HT-29 (cell line): ENCODE measurements at places on chromosomes 1 and 21.

DNA sequence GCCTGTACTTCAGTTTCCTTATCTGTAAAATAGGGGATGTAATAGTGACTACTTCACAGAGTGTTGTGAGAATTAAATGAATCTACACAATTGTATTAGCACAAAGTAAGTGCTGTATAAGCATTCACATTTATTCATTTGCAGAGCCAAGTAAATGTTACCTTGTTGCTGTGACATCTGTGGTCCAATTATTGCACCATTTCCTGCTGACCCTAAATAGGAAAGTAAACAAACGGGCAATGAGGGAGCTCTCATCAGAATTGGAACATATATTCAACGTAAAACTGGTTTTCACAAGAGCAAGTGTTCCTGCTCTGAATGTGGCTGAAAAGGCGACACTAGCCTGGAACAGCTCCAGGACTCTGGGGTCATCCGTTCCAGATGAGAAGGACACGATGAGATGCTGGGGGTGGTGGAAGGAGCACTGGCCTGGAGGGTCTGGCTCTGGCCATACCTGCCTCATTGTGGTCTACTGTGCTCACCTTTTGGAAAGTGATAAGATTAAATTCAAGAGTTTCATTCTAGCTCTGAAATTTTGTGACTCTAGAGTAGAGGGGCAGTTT is 34.5 kb downstream of the PROX1 start:
- DNase-seq: no peak

- no peak for DNase-seq
Measured at GRCh38 chr1:211328866-211329475, 2.3 kb downstream of the TRAF5 start.

DNA sequence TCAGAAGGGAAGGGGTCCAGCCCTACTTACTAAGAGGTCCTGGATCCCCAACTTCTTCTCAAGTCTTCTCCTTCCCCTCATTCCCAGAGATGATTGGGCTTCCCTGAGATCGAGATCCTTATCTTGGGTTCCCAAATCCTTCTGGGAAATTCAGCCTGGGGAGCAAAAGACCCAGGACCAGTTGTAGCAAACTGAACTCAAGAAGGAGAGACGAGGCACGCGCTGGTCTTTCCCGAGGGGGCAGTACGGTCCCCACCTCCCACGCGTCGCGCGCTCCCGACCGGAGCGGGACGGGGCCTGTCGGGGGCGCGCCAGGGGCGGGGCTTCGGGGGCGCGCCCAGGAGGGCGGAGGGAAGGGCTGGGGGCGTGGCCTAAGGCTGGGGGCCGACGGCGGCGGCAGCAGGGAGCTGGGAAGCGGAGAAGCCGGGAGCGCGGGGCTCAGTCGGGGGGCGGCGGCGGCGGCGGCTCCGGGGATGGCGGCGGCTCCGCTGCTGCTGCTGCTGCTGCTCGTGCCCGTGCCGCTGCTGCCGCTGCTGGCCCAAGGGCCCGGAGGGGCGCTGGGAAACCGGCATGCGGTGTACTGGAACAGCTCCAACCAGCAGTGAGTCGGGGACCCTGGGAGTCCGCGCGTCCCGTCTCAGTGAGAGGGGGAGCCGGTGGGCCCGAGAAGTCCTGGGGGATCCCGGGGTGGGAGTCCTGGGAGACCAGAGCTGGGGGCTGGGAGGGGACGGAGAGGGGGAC is at the start of gene EFNA3:
Gene EFNA3 (plus strand): TSS at position 369 of the 741 bp plus-strand sequence. CDS start 105 bp downstream, at position 474.
- peak; percentile 60 for DNase-seq

- DNase-seq: peak; percentile 55
Measured at GRCh38 chr1:180155182-180155682, 563 bp downstream of the QSOX1 start.

DNA sequence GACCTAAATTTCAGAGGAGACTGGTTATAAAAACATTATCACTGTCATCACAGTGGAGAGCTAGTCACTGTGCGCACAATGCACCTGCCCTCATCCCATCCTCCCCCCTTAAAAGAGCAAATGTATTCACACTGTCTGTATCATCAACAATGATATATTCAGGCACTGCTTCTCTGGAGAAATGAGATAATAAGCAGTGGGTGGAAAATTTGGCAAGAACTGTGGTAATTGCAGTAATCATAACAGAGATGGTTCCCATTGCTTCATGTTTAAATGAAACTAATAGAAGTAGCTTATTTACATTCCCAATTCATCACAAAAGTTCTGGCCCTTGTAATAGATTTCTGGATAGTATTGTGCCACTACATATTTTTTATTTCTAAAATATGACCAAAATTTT is 867.4 kb upstream of the ADGRL2 start:
- no peak for DNase-seq

- no peak for DNase-seq
Measured at GRCh38 chr1:43305926-43306687, 5.3 kb downstream of the TIE1 start.

DNA sequence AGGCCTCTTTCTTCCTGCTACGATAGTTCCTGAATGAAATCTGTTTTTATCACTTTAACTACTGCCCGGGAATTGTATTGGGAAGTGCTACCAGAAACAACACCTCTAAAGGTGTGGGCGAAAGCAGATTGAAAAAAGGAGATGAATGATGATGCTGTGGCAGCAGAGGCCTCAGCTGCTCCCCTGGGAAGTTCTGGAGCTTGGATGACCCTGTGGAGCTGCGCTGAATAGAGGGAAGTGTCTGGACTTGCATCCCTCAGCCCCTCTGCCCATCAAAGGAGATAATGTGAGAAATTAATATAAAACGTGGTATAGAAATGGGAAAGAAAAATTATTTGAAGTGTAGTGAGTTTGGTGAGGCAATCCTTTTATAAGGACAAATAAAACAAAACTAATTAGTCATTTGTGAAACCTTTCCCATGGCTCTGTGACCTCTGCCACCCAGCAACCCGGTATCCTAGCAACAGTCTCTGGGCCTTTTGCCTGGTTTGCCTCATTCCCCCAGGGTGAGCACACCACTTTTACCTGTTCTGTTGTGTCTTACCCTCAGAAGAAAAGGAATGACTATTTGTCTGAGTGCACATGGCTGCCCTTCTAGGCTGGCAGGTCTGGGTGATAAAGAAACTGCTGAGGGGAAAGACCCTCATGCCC is 21.3 kb downstream of the OVAAL start:
- DNase-seq: peak; percentile 37

- peak; percentile 86 for DNase-seq
Measured at GRCh38 chr1:211944733-211945500, 90.4 kb downstream of the INTS7 start.

DNA sequence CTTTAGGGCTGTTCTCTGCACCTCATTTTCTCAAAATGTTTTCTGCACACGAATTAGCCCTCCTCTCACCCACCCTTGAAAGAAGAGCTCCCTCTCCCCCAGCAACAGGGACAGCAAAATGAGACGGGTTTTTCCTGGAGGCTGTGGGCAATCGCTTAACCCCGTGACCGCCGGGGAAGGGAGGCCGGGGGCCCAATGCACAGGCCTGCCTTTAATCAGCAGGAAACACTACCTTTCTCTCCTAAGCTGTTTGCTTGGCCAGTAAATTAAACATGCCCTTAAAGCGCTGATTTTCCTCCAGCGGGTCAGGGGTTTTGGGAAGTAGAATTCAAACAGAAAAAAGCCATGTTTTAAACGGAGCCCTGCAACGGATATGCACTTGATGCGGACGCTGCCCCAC is 114.4 kb downstream of the PRDM16 start:
- DNase-seq: no peak

- DNase-seq: no peak
Measured at GRCh38 chr21:38995731-38996130, 187.5 kb downstream of the PSMG1 start.

DNA sequence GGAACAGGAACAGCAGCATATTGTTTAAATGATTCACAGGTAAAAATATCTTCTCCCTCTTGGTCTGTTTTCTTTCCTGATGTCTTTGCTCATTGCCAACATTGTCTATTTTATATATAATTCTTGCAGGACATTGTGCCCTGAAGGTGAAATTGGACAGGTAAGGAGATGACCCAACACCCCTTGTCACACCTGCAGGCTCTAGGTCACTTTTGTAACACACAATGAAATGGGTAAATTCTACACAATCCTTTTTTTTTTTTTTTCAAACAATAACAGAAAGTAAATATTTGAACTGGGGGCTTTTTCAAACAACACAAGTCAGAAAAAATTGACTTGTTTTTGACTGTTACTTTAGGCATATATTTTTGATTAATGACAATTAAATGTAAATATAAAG is 62.9 kb upstream of the ERG start:
- no peak for DNase-seq

DNA sequence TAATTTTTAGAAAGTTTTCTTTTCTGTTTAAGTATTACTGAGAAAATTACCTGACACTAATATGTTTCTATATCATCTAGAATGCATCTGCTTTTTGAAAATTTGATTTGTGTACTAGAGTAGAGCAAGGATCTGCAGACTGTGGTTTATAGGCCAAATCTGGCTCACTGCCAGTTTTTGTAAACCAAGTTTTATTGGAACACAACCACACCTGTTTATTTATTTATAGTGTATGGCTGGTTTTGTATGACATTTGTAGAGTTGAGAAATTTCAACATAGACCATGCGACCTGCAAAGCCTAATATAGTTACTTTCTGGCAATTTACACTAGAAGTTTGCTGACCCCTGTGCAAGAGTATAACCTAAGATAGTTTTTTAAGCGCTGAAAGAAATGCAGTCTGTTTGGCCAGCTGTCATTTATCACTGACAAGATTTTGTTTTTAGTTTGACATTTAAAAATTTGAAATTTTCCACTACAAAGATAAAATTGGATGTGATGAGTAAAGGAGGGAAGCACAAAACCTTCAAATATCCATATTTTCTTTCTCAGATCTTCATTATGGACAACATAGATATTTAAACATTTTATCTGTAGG is 36.1 kb upstream of the CACYBP start:
- peak; percentile 74 for DNase-seq

- DNase-seq: peak; percentile 53
Measured at GRCh38 chr1:240027059-240027462, 64.6 kb upstream of the FMN2 start.

DNA sequence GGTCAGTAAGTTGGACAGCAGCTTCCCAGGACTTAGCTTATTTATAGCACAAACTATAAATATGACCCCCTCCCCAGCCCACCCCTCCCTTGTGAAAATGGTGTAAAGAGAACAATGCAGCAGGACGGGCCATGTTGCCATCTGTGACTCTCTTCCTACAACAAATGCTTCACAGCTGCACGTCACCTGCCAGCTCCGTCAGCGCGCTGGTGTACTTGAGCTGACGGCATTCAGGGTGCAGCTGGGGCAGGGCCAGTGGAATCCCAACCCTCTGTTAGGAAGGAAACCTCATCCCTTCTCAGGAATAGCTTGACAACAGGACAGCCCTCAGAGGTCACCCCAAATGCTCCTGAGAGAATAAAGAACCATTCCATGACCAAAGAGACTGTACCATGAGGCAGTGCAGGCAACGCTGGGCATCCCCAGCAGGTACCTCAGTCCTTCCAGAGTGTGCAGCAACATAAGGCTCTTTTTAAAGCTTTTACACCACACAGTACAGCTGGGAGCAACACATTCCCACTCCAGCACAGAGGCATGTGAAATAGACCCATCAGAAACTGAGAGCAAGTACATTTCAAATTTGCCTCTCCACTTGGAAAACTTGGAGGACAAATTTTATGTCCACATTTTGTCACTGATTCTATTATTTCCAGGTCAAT is 85.0 kb downstream of the ATP1A1 start:
- DNase-seq: no peak

- no peak for DNase-seq
Measured at GRCh38 chr1:208977012-208977411, 606.5 kb upstream of the CAMK1G start.

DNA sequence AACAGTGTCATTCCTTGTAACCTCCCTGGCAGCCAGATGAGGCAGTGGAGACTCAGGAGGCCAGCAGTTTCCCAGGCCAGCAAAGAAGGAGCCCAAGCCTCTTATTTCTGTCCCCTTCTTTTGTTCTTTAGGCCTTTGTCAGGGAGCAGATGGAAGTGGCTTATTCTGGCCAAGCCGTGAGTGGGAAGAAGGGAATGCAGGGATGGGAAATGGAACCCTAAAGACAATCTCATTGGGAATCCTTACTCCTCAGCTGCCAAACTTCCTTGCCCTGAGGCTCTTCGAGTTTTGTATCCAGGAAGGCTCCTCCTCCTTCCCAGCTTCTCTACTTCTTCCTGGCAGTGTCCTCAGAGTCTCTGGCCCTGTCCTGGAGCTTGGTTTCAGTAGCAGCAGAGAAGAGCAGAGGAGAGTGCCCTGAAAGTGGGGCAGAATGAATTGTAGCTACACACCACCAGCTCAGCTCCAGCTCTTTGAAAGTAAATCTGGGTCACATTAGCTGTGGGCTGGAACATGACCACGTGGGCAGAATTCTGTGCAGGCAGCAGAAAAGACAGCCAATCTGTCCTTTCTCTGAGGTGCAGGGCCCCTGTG is 63.9 kb downstream of the NDUFS5 start:
- no peak for DNase-seq
